ENCODE measurements at places on chromosomes 16 and 17. TPM values are rescaled to one million over a fixed set of nuclear protein-coding genes. Genes with fewer than 3 reads are reported as not detected.

The CLDN6 gene
- polyA plus RNA-seq: not detected

The GCGR gene
- polyA plus RNA-seq: 0.11 TPM

The IKZF3 gene
- polyA plus RNA-seq: 0.84 TPM

The WDR59 gene
- 16.1 TPM for polyA plus RNA-seq

The OR1A1 gene
- polyA plus RNA-seq: not detected

The TEKT3 gene
- 0.10 TPM for polyA plus RNA-seq

The KRT24 gene
- 116 TPM for polyA plus RNA-seq

The TERB1 gene
- not detected for polyA plus RNA-seq

The DOC2A gene
- polyA plus RNA-seq: 0.69 TPM

The MT1G gene
- polyA plus RNA-seq: 459 TPM

The SRCIN1 gene
- polyA plus RNA-seq: 2.5 TPM

The SCGB1C2 gene
- polyA plus RNA-seq: not detected

The MMP28 gene
- 14.8 TPM for polyA plus RNA-seq

The HS3ST2 gene
- polyA plus RNA-seq: 0.08 TPM

The TBL3 gene
- polyA plus RNA-seq: 59.0 TPM

The TK2 gene
- 8.3 TPM for polyA plus RNA-seq

The ATXN7L3 gene
- 32.9 TPM for polyA plus RNA-seq
